BJ (cell line): ENCODE measurements at places on chromosomes 3 and 15.

- DNase-seq = no peak
Observed at GRCh38 chr3:60216462-60217075, 1034.7 kb downstream of the FHIT start.

GRCh38 chr15:91508633-91509032 lies 344.9 kb upstream of the SLCO3A1 start:
- no peak for DNase-seq

GRCh38 chr3:17354341-17354740 lies 388.1 kb downstream of the TBC1D5 start:
- no peak for DNase-seq

GRCh38 chr3:22661121-22661700 lies 541.9 kb upstream of the UBE2E2 start:
- no peak for DNase-seq
